ENCODE measurements at places on chromosomes 12 and 14. TPM values are rescaled to one million over a fixed set of nuclear protein-coding genes. Genes with fewer than 3 reads are reported as not detected.

DNA sequence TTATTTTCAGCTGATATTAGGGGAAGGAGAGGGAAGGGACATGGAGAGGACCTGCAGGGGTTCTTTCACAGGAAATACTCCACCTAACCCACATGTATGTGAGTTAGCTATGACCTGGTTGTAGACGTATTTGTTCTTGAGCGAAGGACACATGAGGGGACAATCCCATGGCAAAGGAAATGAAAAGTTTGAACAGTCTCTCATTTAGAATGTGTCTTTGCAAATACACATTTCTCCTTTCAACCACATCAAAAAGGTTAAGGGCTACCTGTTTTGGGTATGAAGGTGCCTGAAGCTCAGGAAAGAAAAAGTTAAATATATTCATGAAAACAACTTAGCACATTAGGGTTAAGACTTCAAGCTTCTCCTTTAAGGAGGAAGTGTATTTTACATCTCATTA lies 7.4 kb downstream of the PYGL start:
- peaks cover 30% of the 10 kb centered on the region for H3K27me3 ChIP-seq
- no peaks in the 10 kb centered on the region for H3K36me3 ChIP-seq
- no peak for DNase-seq
- H3K27ac ChIP-seq, result no peak overlapping the region
- no peak overlapping the region for H3K4me3 ChIP-seq

DNA sequence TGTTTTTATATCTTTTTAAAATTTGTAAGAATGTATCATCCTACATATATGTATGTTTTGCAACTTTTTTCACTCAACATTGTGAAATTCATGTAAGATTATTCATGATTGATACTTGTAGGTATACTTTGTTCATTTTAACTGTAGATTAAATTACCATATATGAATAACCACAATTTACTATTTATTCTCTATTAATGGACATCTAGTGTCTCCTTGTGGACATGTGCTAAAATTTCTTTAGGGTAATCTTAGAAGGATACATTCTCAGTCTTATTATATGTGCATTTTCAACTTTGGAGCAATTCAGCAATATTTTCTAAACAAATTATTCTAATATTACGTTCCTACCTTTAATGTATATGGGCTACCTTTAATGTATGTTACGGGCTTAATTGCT lies 192.4 kb downstream of the FUT8 start:
- peaks cover 3% of the 10 kb centered on the region for H3K36me3 ChIP-seq
- H3K27me3 ChIP-seq, result no peaks in the 10 kb centered on the region
- H3K4me3 ChIP-seq, result no peak overlapping the region
- DNase-seq, result no peak
- no peak overlapping the region for H3K27ac ChIP-seq

OVCH1 gene
- total RNA-seq, result not detected

MYBPC1 gene
- not detected for total RNA-seq

- H3K27me3 ChIP-seq, result peaks cover 66% of the 10 kb centered on the region
- DNase-seq, result no peak
- peaks cover 16% of the 10 kb centered on the region for H3K4me1 ChIP-seq
- no peaks in the 10 kb centered on the region for H3K36me3 ChIP-seq
These were observed 3.2 kb downstream of the MSI1 start for GRCh38 chr12:120365675-120366340.

DNA sequence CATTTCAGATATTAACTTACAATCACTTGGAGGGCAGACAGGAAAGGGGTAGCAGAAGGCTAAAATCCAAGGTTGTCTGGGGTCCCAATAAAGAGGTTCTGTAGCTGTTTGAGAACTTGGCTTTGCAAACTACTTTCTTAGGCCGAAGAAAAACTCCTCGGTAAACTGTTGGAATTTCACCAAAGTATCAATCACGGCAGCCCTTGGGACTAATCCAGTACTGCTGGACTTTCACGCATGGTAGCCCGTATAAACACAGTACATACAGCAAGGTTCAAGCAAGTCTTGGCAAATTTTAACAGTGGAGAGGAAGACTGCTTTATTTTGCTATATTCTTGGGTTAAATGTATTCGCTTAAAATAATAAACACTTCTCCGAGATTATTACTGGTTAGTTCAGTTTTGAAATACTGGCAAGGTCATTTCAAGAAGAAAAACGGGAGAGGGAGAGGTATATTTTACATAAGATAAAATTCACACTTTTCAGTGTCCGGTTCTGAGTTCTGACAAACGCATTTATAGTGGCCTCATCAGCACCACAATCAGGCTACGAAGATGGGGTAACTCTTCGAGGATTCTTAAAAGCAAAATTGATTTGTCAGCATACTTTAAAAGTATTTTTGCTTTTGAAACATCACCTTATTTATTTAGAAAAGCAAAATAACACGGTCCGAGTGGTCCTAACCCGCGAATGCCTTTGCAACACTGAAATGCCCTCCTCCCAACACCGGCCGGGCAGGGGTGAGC lies 1.3 kb downstream of the SETD3 start:
- DNase-seq, result no peak
- H3K27me3 ChIP-seq, result no peaks in the 10 kb centered on the region

IL31 gene
- total RNA-seq, result 4.0 TPM
